ENCODE measurements at places on chromosomes 3 and 15.

DNA sequence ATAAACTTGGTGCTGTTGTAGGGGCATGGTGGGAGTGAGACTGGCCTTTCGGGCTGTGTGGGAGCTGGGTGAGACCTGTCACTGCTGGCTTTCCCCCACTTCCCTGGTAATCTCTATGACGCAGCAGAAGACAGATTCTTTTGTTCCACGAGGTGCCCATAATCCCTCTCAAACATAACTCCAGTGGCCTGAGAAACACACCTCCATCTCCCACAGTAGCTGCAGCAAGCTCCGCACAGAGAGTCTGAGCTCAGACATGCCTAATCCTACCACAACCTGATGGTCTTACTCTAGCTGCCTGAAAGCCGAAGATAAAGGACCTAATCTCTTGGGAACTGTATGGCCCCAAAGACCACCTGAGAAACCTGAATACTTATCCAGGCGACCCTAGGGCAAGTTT, 225.6 kb upstream of the CRBN start:
- no peak for DNase-seq

DNA sequence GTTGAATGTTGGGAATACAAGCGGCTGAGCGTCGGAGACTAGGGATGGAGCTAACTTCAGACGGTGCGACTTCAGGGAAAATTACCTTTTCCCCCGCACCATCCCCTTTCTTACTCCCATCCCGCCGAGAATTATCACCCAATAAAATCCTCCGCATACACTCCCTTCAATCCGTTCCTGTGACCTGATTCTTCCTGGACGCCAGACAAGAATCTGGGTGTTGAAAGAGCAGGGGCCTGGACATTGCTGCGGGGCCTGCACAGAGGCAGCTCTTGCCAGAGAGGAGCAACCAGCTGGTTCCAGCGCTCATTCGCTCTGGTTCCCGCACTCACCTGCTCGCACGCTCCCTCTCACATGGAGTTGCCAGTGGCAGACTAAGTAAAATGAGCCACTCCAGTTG, 241.9 kb downstream of the ALCAM start:
- no peak for DNase-seq

DNA sequence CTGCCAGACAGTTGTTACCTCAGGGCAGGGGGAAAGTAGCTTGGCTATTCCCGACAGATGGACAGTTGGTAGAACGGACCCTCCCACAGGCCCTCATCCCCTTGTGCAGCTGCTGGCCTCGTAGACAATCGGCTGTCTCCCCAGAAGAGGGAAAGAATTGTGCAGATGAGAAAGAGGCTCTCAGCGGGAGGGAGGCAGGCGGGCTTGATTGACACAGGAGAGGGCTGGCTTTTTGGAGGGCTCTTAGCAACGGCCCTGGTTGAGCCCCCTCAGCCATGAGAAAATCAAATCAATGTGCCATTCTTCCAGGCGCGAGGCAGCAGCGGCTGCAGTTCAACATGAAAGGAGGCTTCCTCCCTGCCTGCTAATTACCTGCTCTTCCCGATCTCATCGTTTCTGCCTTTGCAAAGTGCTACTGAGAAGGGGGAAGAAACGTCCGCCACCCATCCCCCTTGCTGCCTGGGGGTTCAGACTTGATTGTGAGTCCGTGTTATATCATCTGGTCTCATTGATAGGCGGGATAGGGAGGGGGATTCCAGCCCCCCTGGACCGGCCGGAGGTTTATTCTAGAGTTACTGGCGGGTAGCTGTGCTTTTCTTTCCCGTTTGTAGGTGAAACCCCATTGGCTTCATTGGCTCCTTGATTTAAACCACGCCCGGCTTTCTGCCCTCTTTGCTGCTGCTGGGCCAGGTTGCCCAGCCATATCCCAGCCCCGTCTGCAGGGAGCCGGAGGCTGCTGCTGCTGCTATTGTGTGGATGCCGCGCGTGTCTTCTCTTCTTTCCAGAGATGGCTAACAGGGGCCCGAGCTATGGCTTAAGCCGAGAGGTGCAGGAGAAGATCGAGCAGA, at the start of gene TAGLN3:
TSS of gene TAGLN3 (plus strand) at position 287 of the 848 bp plus-strand sequence. CDS start at position 788, 501 bp downstream.
- peak; percentile 27 for DNase-seq

GRCh38 chr3:24541935-24542334, 47.3 kb upstream of the THRB start:
- DNase-seq: no peak

All from dermis microvascular lymphatic vessel endothelial cell (primary cell).